ENCODE measurements at places on chromosomes 12 and 14.
A peak's percentile ranks its signal among the peaks of the same experiment; 100 is the strongest.

- no peak for DNase-seq
These were observed 116.2 kb upstream of the MAP1LC3B2 start for GRCh38 chr12:116442946-116443345.

GRCh38 chr12:123389560-123390351 is 5.8 kb downstream of the KMT5A start:
- DNase-seq = no peak

GRCh38 chr14:28876572-28876945 is 110.0 kb downstream of the FOXG1 start:
- no peak for DNase-seq

DNA sequence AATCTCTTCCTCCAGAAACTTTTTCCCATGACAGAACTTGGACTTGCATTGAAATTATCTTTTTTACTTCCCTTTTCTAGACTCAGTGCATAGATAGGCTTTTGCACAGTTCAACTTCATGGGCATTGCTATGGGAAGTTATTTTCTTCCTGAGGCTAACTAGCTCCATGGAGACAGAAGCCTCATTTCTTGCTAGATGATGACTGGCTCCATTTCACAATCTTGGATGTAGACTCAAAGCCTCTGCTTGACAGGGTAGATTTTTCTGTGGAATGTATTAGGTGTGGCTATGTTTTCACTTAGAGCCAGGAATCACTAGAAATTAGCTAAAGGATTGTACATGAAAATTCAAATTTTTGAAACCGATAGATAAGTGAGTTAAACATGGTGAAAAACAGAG is 884.1 kb upstream of the MGAT4C start:
- DNase-seq = no peak

- DNase-seq = no peak
These were observed 148.3 kb downstream of the AKAP6 start for GRCh38 chr14:32477396-32477795.

DNA sequence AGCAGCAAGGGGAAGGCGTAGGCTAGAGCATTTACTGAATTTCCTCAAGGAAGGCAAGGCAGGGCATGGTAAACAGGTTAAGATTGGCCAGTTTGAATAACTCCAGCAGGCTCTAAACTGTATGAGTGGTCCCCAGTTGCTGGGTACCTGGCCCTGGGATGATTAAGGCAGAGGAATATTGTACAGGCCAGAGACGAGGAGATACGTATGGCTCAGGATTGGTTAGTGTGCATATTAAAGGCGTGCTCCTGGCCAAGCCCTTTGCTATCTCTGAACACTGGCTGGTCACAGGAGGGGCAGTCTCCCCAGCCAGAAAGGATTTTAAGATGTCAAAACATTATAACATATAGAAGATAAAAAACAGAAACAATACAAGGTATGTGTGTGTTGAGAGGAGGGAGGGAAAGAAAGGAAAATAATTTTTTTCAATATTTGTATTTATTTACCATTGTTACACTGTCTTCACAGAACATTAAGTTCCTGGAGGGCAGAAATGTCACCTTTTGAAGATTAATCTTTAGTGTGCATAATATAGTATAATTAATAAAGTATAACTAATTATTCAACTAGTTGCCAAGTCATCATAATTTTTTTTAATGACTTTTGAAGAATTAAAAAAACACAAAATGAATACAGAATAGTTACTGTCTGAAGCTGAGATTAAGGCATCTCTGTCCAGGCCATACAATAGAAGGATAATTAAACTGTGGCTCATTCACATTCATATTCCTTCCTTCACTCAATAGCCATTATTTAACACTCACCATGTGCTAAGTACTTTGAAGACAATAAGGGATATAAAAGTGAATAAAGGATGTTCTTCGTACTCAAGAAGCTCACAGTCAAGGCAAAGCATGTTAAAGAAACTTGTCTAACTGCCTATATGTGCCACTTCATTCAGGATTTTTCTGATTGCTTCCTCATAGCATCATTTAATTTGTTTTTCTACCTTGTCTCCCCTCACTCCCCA is 41.9 kb downstream of the DCP1B start:
- no peak for DNase-seq

DNA sequence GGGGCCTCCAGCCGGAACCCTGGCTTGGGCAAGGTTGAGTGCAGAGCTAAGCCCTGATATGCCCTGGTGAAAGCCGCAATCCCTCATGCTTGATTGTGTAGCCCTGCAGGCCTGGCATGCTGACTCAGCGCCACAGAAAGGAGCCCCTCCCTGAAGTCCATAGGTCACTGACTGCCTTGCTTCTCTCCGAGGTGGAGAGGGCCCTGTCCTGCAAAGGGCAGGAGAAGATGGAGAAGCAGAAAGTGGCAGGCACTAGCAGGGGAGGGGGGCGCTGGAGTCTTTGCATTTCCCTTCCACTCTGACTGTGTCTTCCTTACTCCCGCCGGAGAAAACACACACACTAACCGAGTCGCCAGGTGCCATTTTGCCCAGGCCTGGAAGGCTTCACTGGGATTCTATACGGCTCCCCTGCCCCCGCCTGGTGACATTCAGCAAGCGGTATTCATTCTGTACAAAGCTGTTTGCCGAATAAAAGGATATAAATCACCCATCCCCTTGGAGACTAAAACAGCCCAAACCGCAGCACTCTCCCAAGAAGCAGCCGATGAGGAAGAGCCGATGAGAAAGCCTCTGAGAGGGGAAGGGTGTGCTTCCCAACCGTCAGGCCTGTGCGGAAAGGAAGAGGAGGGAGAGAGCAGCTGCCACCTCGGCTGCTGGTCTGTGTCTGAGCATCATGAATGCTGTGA is 69.8 kb downstream of the SLC6A12 start:
- DNase-seq = peak; percentile 40

- no peak for DNase-seq
These were observed 365.3 kb downstream of the NUAK1 start for GRCh38 chr12:105773471-105773870.

GRCh38 chr14:22882529-22883172 is 371 bp upstream of the REM2 start:
- peak; percentile 77 for DNase-seq

- no peak for DNase-seq
These were observed 172.2 kb upstream of the ATP2B1 start for GRCh38 chr12:89880690-89881350.

Data from NCI-H1436 (cell line).